ENCODE measurements at places on chromosomes 16 and 17.

DNA sequence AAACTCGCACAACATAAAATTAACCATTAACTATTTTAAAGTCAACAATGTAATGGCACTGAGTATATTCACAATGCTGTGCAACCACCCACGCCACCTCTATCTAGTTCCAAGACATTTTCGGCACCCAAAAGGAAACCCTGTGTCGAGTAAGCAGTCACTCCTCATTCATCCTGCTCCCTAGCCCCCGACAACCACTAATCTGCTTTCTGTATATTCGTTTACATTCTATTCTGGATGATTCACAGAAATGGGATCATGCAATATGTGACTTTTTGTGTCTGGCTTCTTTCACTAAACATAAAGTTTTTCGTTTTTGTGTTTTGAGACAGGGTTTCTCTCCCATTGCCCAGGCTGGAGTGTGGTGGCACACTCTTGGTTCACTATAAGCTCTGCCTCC is 42.2 kb upstream of the HAPSTR1 start:
- DNase-seq: peak; percentile 75

DNA sequence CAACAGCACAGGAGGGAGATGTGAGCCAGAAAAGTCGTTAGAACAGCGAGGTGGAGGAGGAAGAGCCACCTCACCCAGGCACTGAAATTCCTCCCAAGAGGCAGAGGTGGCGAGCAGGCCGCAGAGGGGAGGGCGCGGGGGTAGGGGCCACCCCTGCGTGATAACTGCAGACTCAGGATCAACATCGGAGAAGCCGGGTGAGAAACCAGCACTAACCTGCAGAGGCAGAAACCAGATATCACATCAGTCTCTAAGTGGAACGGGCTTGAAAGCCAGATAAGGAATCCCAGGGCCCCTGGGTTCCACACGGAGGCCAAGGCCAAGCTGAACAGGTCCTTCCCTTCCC is 39.4 kb upstream of the ZC3H18 start:
- DNase-seq: no peak

- no peak for DNase-seq
These were observed 9.9 kb downstream of the LGALS3BP start for GRCh38 chr17:78969865-78970264.

GRCh38 chr17:2275722-2276121 is 27.9 kb downstream of the SMG6 start:
- DNase-seq: no peak

DNA sequence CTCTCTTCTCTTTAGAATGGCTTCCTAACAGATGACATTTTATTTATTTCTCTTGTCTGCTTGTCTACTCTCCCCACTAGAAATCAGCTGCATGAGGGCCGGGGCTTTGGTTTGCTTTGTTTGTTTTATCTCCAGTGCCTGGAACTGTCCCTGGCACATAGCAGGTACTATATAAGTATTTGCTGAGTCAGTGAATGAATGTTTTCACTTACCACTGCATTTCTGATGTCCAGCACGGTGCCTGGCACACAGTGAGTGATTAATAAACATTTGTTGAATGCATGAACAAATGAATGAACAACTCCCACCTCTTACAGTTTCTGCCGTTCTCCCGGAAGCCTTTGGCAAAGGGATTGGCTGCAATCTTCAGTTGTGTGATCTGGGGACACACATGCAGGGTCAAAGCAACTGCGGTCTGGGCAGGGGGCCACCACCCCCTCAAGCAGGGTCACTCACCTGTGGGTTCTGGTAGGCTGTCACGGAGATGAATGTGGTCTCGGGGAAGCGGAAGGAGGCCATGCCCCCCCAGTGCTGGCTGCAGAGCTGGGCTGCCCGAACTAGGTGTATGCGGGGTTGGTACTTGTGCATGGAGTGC is 3.4 kb downstream of the TBX6 start:
- no peak for DNase-seq

GRCh38 chr16:66569827-66570405 is 3.7 kb downstream of the CMTM1 start:
- DNase-seq: no peak

DNA sequence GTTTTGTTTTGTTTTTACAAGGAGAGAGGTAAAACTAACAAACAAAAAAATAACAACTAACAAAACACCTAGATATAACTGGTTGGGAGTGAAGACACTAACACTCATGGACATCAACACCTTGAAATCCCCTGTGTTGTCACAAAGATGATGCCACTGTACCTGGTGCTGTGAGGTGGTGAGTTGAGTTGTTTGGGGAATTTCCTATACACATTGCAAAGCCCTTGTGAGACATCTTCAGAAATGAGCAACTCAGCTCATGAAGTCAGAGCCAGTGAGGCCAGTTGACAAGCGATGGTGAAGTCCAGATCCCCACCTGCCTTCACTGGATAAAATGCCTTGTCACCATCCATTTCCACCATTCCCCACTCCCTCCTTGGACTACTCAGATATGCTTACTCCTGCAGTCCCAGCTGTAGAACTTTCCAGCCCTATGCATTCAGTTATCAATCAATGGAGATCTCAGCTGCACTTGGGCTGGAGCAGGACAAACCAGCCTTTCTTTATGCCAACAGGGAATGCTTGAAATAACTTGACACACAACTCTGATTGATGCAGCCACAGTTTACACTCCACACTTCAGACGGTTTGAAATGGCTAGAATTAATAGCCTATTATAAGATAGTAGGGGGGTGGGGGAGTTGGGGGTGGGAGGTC is 22.2 kb downstream of the ANKFN1 start:
- DNase-seq: no peak

DNA sequence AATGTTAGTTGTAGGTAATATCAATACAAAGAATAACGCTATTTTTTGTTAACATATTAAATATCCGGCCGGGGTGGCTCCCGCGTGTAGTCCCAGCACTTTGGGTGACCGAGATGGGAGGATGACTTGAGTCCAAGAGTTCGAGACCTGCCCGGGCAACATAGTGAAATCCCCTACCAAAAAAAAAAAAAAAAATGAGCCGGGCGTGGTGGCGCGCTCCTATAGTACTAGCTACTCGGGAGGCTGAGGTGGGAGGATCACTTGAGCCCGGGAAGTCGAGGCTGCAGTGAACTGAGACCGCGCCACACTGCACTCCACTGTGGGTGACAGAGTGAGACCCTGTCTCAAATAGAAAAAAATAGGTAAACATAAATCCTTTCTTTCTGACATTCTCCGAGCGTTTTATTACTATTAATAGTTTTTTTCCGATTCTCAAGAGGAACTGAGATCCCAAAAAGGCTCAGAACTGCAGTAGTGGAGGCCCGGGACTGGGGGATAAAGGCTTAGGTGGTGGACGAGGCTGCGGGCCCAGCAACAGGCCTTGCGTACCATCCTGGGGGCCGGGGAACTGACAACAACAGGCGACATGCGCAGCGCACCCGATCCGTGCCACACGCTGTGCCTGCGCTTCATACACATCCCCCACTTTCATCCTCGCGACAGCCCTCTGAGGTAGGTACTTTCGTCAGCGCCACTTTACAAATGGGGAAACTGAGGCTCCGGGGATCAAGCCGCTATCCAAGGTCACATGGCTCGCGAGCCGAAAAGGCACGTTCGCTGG is 919 bp downstream of the N4BP1 start:
- DNase-seq: no peak

GRCh38 chr16:165539-166374 is at the start of gene HBM:
HBM (plus strand) TSS chr16:165978; CDS start chr16:165998, 20 bp downstream.
- DNase-seq: no peak

DNA sequence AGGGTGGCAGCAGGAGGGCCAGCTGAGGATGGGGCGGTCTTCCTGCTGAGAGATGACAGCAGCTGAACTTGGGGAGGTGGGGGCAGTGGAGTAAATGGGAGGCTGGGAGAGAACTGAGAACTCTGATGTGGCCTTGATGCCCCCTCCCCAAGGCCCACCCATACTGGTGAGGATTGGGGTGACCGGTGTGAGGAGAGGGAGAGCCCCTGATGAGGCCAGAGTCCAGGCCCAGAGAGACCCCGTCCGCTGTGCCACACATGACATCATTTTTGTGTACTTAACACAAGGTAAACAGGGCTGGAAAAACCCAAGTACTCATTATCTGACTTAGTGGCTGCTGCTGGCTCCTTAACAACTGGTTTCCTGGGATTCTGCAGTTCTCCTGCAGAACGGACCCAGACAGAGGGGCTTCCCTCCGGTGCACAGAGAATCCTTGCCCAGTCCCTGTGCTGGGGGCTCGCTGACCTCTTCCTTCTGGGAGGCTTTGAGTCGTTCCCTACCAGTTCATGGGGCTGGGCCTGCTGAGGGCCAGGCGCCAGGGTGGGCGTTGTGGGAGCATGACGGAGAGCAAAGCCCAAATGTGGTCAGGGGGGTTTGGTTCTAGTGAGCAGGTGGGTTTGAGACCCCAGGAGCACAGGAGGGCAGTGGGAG is 207.6 kb downstream of the RAB11FIP4 start:
- no peak for DNase-seq

- DNase-seq: no peak
These were observed 189.9 kb downstream of the FTO start for GRCh38 chr16:53893731-53894435.

DNA sequence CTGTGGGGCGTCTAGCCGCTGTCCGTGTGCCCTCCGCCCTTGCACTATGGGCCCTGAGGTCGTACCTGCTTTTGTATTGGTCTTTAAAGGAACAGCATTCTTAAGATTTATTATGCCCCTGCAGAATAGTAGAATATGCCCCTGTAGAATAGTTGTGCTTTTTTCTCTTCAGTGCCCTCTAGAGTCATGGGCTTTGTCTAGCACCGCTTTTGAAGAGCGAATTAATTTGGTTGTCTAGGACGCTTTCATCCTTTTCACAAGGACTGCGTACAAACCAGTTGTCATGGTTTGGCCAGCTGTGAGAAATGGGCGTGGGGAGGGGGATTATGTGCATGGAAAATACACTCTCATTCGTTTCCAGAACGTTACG is 621 bp downstream of the CEP95 start:
- no peak for DNase-seq
